ENCODE measurements at places on chromosomes 16 and 17.

- no peak for DNase-seq
These were observed 37.9 kb upstream of the ABCA8 start for GRCh38 chr17:68993112-68993511.

- no peak for DNase-seq
These were observed 16.7 kb upstream of the LASP1NB start for GRCh38 chr17:38908676-38909181.

GRCh38 chr17:16886655-16887322 lies 85.1 kb downstream of the TNFRSF13B start:
- no peak for DNase-seq

- DNase-seq = no peak
These were observed 41.6 kb downstream of the ARHGAP23 start for GRCh38 chr17:38469875-38470274.

GRCh38 chr17:69575346-69575761 lies 160.9 kb downstream of the MAP2K6 start:
- no peak for DNase-seq

GRCh38 chr17:73141411-73141810 lies 23.4 kb upstream of the SSTR2 start:
- no peak for DNase-seq

- DNase-seq = no peak
These were observed 43.5 kb downstream of the SNX29 start for GRCh38 chr16:12020009-12020408.

GRCh38 chr16:5477251-5477650 lies 379.7 kb upstream of the EEF2KMT start:
- DNase-seq = no peak

DNA sequence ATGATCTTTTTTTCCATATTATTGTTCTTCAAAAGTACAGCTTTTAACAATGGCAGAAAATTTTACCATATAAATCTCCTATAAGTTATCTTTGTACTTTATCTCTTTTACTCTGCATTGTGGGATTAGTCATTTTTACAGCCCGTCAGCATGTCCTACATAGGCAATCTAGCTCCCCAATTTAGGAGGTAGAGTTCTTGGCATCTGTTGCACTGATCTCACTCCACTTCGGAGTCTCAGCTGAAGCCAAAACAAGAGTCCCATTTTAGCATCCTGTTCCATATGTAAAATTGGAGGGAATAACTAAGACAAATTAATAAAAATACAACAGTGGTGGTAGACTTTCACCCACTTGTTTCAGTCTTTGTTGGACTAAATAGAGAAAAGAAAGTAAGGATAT lies 31.1 kb upstream of the PRSS54 start:
- DNase-seq = no peak

GRCh38 chr16:69443927-69444631 lies 19.7 kb downstream of the CYB5B start:
- no peak for DNase-seq

- peak; percentile 64 for DNase-seq
These were observed 149.9 kb downstream of the CLEC16A start for GRCh38 chr16:11094075-11094856.

DNA sequence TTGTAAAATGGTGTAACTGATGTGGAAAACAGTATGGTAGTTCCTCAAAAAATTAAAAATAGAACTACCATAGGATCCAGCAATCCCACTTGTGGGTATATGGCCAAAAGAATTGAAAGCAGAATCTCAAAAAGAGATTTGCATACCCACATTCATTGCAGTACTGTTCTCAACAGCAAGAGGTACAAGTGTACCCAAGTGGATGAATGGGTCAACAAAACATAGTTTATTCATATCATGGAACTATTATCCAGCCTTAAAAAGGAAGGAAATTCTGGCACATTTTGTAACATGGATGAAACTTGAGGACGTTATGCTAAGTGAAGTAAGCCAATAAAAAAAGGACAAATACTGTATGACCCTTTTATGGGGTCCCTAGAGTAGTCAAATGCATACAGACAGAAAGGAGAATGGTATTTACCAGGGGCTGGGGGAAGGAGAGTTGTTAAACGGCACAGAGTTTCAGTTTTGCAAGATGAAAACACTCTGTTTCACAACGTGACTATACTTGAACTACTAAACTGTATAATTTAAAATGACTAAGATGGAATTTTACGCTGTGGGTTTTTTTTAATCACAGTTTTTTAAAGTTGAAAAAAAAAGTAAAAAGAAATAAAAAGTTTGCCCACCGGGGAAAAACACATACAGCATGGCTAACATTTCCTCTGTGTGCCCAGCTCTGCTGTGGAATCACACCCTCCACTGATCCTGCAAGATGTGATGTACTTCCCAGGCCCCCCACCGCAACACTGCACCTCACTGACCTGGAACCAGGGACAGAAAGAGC lies 6.1 kb downstream of the TVP23A start:
- DNase-seq = no peak

GRCh38 chr17:78329263-78330059 lies 30.4 kb downstream of the SOCS3 start:
- DNase-seq = no peak

- no peak for DNase-seq
These were observed 202.3 kb downstream of the RAB11FIP4 start for GRCh38 chr17:31593806-31594205.

DNA sequence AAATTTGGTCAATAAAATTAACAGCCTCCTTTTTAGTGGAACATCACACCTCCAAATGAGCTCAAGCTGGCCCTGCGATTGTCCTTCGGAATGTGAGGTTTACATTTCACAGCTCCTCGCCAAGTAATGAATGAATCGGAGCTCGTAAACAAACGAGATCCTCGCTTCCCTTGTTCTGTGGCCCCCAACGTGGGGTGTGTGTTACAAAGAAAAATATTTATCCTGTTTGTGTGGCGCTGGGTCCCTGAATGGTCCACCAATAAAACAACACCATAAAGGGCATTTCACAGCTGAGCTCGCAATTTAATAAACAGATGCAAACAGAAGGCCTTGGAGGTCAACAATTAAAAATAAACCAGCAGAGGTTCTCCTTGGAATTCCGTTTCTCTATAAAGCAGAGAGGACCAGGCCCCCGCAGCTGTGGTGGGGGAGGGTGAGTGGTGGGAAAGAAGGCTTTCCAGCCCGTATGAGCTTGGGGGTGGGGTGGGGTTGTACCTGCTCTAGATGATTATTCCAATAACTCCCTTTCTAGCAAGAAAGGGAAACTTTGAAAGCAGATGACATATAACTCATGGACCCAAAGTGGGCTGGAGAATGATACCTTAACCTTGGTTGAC lies 393.9 kb upstream of the SALL1 start:
- DNase-seq = no peak

- DNase-seq = peak; percentile 67
These were observed 997 bp downstream of the ACADVL start for GRCh38 chr17:7220593-7221277.

- no peak for DNase-seq
These were observed 40.1 kb upstream of the JPH3 start for GRCh38 chr16:87562201-87562600.

DNA sequence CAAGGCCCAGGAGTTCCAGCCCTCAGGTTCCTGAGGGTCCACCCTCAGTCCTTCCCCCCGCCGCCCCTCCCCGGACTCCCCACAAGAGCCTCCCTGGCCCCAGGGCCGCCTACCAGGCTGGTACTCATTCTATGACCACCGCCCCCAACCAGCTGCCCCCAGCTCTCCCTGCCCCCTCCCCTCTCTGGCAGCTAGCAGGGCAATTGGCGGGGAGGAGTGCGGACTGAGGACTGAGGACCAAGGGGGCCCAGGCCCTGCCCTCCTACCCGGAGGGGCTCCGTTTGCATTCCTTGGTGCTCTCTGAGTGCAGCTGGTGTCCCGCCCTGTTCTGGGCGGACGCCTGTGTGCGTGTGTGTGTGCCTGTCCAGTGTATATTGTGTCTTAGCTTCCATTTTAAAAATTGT lies 19.1 kb downstream of the UNC13D start:
- no peak for DNase-seq

DNA sequence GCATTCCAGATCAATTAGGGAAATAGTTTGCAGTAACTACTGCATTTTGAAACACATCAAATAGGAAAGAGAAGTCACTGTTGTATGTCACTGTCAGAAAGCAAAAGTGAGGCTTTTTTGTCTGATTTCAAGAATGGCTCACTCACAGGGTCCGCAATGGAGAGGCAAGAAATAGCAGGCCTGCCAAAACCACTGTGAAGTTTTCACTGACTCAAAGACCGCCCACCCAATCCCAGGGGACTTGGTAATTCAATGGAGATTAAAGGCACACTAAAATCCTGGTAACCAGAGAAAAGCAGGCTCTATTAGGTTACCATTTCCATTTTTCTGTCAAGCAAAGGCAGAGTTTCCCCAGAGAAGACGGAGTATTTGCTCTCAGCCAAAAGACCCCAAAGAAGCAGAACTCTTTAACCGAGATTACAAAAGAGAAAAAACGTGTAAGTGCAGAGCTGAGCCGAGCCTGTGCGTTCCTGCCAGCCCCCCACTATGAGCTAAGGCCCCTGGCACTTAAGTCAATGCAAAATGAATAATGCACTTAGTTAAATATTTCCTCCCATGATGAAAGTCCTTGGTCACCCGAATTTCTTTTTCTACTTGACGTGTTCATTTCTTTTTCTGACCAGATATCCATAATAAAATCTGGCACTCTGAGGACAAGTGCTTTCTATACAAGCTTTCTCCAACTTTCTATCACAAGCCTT lies 57.0 kb downstream of the FOXL1 start:
- DNase-seq = no peak

DNA sequence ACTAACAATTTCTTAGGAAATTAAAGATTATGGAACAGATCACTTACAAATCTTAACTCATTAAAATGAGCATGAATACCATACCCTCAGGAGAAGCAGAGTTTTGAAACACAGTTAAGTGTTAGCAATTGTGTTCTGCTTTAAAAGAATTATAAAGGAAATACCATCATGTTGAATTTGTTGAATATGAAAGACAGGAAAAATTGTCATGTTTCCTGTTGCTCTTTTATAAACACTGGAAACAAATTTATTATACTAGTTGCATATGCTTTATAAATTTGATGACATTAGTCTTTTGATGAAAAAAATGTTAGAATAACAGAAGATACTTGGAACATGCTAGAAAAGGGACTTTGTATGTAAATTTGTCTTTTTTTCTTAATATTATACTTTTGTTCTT lies 59.7 kb downstream of the VMP1 start:
- no peak for DNase-seq

GRCh38 chr17:83100220-83100852 lies 20.9 kb downstream of the METRNL start:
- DNase-seq = no peak

GRCh38 chr16:68237243-68238028 lies 1.5 kb upstream of the ESRP2 start:
- DNase-seq = peak; percentile 90
